ENCODE measurements at places on chromosomes 6 and 20. TPM values are rescaled to one million over a fixed set of nuclear protein-coding genes. Genes with fewer than 3 reads are reported as not detected.

Gene DACT2
- total RNA-seq: 5.5 TPM

Gene SMPDL3A
- 1.8 TPM for total RNA-seq

Gene RPP40
- 13.5 TPM for total RNA-seq

Gene PRPH2
- total RNA-seq: 1.2 TPM

Gene RBBP9
- 17.0 TPM for total RNA-seq

Data from H7 (cell line).